Anterior cingulate cortex (tissue), 58 donors: ENCODE measurements at places on chromosomes 6 and 20.

DNA sequence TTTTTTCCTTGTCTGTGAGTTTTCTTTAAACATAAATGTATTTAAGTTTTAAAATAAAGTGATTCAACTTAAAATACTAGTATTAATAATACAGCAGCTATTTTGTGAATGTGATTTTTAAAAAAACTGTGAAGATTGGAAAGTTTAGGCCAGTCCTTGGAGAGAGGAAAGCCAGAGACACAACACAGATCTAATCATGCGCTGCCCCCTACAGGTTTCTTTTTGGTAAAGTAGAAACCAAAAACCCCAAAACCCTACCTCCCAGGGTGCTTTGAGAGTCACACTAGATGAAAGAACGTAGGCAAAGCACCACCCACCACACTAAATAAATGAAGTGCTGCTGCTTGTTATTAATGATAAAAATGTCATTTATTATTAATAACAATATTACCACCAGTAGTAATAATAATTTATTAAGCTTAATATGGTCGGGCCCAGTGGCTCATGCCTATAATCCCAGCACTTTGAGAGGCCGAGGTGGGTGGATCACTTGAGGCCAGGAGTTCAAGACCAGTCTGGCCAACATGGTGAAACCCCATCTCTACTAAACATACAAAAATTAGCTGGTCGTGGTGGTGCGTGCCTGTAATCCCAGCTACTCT, 33.7 kb downstream of the SLC9A8 start:
- no peak for DNase-seq

GRCh38 chr6:53172468-53172803, 23.8 kb upstream of the GCM1 start:
- DNase-seq: no peak

DNA sequence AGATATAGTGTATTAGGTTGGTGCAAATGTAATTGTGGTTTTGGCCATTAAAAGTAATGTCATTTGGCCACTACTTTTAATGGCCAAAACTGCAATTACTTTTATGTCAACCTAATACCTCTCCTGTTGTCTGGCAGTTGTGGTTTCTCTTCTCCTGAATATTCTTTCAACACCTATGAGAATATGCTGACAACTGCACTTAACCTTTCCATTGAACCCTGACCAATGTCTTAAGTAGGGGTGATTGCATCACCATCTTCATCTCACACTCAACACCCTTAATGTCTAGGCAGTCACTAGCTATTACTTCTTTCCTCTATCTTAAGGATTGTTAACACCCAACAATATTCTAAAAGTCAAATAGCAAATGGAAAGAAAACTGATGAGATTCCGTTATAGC, 200.5 kb upstream of the HSF2 start:
- no peak for DNase-seq

DNA sequence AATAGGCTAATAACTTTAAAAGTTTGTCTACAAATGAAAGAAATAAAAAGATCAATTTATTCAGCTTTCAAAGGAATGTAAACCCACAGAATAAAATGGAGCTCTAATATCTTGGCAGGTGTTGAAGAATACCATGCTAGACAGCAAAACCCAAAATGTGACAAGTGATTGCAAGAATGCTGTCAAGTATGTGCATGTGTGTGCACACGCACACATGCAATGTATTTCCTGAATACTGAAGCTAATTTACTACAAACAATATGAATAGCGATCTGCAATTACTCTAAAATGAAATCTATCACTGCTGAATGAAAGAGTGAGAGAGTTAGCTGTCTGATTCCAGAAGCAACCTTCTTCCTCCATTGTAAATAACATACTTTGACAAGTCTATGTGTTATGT, 179.2 kb upstream of the HSF2 start:
- no peak for DNase-seq

- peak; percentile 30 for DNase-seq
These were observed 4.3 kb downstream of the MTCL3 start for GRCh38 chr6:127514773-127515227.

GRCh38 chr20:47286681-47287080, 69.8 kb downstream of the ZMYND8 start:
- DNase-seq: no peak

DNA sequence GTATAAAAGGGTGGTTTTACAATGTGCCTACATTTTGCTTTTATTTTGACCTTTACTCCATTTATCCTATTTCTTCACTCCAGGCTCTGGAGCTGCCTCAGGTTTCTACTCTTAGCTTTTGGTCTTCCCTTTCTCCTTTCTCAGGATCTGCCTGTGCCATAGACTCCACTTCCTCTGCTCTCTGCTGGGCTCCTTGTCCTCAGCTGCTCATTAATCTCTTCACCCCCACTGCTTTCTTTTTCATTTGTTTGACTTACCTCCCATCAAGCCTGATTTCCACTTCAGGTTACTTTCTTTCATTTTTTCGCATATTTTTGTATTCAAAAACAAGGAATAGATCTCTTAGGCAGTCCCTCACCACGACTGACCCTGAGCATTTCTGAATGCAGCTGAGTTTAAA, 106.8 kb downstream of the COL19A1 start:
- no peak for DNase-seq

DNA sequence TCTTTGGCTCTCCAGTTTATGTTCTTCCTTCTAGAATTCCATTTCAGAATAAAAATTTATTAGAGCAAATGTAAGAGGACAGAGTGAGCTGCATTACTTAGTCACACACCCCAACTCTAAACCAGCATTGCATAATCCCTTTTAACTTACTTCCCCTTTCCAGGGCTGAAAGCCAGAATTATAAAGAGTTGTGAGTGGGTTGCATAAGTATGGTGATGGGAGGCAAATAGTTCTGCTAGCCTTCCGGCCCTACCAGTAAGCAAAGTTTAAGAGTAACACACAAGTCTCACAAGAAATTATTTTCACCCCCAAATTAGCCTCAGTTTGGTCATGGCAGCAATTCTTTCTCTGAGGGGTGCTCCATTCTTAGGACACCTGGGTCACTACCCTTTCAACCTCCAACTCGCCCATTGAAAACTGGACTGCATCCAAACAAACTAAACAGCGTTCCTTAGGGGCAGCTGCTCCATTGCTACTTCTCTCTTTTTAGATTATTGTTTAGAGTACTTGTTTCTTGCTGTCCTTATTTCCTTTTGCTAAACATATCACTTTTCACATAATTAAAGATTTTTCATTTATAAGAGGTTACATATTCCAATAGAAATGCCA, 1.6 kb downstream of the KIAA0408 start:
- no peak for DNase-seq

- no peak for DNase-seq
These were observed 7.9 kb downstream of the MDFI start for GRCh38 chr6:41646026-41646795.

DNA sequence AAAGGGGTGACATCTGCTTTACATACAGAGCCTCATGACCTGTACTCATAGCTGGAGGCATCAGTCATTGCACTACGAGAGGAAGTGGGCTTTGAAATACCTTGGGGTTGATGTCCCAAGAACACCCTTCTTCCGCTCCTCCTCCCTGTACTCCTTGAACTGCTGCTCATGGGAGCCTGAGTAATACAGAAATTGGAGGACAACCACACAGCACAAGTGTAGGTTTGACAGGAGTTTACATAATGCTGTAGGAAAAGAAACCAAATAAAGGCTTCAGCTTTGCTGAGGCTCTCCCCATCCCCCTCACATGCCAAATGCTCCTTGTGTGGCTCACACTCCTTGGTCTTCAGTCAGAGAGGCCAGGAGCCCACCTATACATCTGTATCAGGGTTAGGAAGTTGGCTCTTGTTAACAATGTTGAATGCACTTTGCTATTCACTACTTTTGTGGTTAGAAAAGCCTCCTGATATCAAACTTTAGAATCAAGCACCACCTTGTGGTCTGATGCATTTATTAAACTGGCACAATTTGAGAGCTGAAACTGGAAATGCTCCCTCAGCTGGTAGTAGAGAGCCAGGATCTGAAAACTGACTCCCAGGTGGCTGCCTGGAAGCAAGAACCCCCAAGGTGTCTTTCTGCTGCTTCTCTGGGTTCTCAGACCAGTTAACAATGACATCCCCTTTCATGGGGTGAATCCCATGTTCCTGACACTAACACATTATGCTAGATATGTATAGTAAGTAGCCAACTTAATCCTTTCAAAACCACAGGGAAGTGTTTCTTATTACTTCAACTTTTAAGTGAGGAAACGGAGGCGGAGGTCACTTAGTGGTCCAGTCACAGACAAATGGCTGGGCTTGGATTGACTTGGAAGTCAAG, 56.2 kb upstream of the EDN1 start:
- peak; percentile 39 for DNase-seq
